ENCODE measurements at places on chromosomes 16 and 17. TPM values are rescaled to one million over a fixed set of nuclear protein-coding genes. Genes with fewer than 3 reads are reported as not detected.

GRCh38 chr17:61076621-61077031 lies 323.0 kb upstream of the TBX2 start:
- no peak for DNase-seq

- DNase-seq: peak; percentile 79
These were observed 608 bp downstream of the AXIN2 start for GRCh38 chr17:65560628-65561451.

- peak; percentile 62 for DNase-seq
These were observed 209.4 kb upstream of the CIBAR2 start for GRCh38 chr16:85321509-85322271.

DNA sequence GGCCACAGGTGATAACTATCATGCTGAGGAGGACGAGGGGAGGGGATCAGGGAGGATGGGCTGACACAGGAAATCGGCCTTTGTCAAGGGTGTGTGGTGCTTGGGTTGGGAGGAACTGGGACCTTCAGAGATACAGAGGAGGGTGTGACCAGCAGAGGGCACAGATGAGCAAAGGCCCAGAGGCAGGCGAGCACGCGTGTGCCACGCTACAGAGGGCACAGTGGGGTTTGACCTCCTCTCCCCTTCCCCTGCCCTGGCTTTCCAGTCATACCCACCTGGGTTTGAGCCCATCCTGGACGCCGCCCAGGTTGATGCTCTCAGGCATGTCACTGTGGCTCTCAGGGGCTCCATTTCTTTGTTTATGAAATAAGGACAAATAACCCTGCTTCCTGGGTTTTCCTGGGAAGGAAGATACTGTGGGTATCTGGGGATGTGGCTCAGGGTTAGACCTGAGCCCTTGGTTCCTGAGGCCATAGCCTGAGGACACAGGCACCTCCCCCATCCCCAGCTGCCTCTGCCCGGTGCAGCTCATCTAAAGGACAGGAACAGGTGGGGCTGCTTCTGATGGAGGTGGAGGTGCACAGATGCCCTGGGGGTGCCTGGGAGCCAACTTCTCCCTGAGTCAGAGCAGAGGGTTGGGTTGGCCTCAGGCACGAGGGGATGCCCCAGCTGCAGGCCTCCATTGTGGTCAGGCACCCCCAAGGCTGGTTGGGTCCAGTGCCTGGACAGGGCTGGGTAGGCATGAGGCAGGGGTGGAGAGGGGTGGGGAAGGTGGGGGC lies 51.8 kb downstream of the BEAN1 start:
- DNase-seq: peak; percentile 61

DNA sequence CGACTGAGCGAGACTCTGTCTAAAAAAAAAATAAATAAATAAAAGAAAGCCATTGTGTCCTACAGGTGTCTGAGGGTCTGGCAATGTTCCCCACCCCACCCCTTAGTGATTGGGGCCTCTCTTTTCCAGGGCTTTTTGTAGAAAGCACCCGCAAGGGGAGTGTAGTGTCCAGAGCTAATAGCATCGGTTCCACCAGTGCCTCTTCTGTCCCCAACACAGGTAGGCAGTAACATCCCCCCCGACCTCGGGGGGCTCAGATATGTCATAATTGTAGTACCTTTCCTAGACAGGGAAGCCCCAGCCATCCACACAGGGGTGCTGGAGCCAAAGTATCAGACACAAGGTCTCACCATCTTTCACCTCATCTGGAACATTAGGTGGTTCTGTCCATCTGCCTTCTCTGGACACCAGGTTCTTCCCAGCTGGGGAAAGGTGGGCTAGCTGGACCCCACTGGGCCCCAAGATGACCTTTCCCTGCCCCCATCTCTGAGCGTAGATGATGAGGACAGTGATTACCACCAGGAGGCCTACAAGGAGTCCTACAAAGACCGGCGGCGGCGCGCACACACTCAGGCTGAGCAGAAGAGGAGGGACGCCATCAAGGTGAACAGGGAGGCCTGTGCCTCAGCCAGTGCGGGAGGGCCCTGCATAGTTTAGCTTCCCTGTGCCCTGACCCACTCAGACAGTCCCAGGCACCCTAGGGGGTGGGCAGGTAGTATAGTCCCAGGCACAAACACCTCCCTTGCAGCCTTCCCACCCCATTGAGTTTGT lies 1.6 kb downstream of the MLX start:
- DNase-seq: no peak

DNA sequence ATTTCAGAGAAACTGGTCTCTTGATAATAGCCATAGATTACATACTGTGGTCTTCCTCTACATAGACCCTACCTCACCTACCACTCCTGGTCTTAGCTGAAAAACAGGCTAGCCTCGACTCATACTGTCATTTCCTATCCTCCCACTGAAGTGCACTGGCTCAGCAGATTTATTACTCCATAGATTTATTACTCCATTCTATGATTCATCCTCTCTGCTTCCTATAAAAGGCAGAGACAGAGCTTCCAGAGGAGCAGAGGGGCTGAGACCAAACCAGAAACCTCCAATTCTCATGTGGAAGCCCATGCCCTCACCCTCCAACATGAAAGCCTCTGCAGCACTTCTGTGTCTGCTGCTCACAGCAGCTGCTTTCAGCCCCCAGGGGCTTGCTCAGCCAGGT lies at the start of gene CCL7:
Gene CCL7 (plus strand): TSS at position 253 of the 400 bp plus-strand sequence. CDS start 70 bp downstream, at position 323.
- DNase-seq: no peak

ABHD15 gene
- total RNA-seq: 5.6 TPM

C1QL1 gene
- total RNA-seq: 0.13 TPM

ACE gene
- total RNA-seq: 51.3 TPM

Data from dermis microvascular lymphatic vessel endothelial cell (primary cell).